ENCODE measurements at places on chromosomes 5 and 9.
A peak's percentile ranks its signal among the peaks of the same experiment; 100 is the strongest.

- DNase-seq, result no peak
These were observed 22.3 kb downstream of the FAM78A start for GRCh38 chr9:131253891-131254491.

- no peak for DNase-seq
These were observed 674.6 kb upstream of the ZNF608 start for GRCh38 chr5:125421006-125421405.

- no peak for DNase-seq
These were observed 3.3 kb upstream of the BRD3 start for GRCh38 chr9:134071149-134071548.

DNA sequence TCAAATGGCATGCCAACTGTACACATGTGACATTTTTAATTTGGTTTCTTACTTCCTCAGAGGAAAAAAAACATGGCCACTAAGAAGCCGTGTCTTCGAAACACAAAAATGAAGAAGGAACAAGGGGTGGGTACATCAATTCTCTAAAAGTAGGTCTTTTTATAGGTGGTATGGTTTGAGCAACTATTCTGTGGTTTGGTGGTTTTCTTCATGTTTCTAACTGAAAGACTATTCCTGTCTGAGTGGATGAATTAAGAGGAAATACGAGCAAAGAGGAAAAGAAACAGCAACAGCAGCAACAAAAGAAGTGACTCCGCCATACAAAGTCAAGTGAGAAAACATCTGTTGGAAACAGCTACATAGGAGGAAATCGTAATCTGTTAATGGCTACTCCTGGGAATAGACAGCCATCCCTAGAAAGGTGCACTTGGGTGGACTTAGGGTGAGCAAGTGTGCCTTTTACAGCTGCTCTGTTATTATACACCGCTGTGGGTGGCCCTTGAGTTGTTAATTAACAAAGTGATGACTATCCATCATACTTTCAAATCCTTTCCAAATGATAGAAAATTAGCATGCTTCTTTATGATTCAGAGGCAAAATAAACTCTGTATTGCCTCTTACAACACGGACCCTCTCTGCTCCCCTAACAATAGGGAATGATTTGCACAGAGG, 575.8 kb downstream of the TLE1 start:
- no peak for DNase-seq

- peak; percentile 2 for DNase-seq
These were observed 262.0 kb upstream of the TRPM3 start for GRCh38 chr9:71383308-71383940.

GRCh38 chr5:152674403-152674802, 269.3 kb upstream of the NMUR2 start:
- no peak for DNase-seq

GRCh38 chr5:6576861-6577501, 55.9 kb downstream of the NSUN2 start:
- DNase-seq, result no peak

DNA sequence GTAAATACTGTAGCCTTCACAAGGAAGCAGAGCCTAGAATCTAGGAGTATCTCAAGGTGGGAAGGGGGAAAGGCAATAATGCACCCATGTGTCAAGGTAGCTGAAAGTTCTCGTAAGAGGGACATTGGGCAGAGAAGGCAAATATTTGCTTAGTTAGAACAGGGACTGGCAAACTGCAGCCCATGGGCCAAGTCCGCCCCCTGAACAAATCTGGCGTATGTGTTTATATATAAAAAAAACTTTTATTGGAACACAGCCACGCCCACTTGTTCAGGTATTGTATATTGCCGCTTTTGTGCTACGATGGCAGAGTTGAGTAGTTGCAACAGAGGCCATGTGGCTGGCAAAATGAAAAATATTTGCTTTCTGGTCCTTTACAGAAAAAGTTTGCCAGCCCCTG, 16.1 kb downstream of the KCNN2 start:
- no peak for DNase-seq

- no peak for DNase-seq
These were observed 84.0 kb upstream of the NR4A3 start for GRCh38 chr9:99737649-99738048.

GRCh38 chr9:131656356-131657036, 83.4 kb downstream of the RAPGEF1 start:
- no peak for DNase-seq

GRCh38 chr5:122693963-122694362, 80.9 kb upstream of the SNX2 start:
- no peak for DNase-seq

- DNase-seq, result no peak
These were observed 690.4 kb upstream of the MEF2C start for GRCh38 chr5:89573345-89573744.

- DNase-seq, result no peak
These were observed 316.1 kb downstream of the GADD45G start for GRCh38 chr9:89920951-89921350.

- DNase-seq, result no peak
These were observed 380.2 kb upstream of the ZNF462 start for GRCh38 chr9:106482733-106483132.

GRCh38 chr5:135456238-135457099, 4.3 kb upstream of the TIFAB start:
- DNase-seq, result no peak

GRCh38 chr5:174925586-174925985, 201.2 kb downstream of the MSX2 start:
- no peak for DNase-seq

GRCh38 chr9:116465576-116466270, 221.4 kb upstream of the TRIM32 start:
- DNase-seq, result no peak

DNA sequence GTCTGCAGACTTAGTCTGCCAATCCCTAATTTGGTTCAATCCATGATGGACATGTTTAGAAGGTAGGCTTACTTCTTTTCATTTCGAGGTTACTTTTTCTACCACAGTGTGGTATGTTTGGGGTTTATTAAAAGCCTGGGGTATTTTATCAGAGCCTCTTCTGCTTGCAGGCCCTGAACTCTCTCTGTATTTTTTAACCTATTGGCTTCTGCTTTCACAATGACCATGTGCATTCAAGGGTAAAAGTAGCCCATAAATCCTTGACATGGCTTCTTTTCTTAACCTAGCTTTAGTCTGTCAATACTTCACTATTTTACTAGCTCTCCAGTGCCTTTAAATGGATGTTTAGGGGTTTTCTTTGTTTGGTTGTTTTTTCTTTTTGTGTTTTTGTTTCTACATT, 286.6 kb downstream of the FER start:
- peak; percentile 5 for DNase-seq

GRCh38 chr9:117284414-117284813, 130.4 kb downstream of the ASTN2 start:
- DNase-seq, result no peak

DNA sequence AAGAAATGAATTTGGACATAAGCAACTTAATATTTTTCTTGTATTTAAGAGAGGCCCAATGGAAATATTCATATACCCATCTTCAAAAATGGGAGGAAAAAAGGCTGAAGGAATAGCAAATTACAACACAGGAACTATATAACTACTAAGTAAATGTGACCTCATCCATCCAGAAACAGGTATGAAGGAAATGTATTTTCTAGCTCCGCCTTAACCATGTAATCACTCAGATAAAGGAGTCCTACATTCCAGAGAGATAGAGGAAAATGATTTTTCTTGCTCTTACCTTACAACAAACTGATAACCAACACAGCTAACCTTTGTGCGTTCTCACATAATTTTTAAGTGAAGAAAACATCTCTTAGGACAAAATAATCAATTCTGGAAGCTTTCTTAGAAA, 96.5 kb downstream of the NR6A1 start:
- no peak for DNase-seq

- no peak for DNase-seq
These were observed 1578.3 kb downstream of the EFNA5 start for GRCh38 chr5:106092455-106092854.

GRCh38 chr9:5580650-5581049, 48.3 kb upstream of the RIC1 start:
- no peak for DNase-seq

DNA sequence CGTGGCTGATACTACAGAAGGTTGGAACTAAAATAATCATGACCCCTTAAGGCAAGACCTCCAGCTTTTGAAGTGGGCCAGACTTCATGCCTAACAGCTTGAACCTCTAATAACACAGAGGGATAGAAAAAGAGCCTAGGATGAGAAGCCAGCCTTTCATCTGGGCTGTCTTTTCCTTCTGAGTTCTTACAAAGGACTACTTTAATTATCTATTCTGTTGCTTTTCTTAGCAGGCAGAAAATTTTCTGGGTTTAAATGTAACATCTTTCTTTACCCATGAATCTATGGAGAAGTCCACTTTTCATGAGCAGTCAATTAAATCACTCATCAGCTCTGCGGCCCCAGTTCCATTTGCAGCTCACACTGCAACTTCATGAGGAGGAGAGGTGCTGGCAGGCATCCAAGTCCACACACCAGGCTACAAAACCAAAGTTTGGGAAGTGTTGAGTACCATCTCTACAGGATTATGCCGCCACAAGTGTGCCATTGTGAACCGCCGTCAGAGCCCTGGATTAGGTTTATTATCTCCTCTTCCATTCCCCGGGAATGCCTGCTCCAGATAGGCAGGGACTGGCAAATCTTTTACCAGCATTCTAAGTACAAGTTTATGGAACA, 192.0 kb downstream of the TLE4 start:
- DNase-seq, result no peak

- no peak for DNase-seq
These were observed 179.5 kb downstream of the TRIO start for GRCh38 chr5:14322437-14323187.

DNA sequence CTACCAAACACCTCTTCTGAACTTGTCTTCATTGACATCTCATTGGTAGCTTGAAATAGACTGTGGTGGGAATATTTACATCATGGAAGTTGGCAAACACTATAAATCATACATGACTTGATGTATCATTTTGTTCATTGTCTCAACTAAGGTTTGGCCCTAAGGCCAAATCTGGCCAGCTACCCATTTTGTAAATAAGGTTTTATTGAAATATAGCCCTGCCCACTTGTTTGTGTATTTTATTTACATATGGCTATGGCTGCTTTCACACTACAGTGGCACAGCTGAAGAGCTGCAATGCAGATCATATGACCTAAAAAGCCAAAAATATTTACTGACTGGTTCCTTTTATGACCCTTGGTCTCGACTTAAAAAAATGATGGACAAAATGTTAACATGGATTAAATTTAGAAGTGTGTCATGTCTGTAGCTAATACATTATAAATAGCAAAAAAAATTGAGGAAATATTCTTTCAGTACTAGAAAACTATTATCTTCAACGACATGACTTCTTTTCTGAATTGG, 22.1 kb downstream of the FAM240B start:
- no peak for DNase-seq

All from nephron progenitor cell (in vitro differentiated cells).